G401 (cell line): ENCODE measurements at places on chromosomes 16 and 17.

DNA sequence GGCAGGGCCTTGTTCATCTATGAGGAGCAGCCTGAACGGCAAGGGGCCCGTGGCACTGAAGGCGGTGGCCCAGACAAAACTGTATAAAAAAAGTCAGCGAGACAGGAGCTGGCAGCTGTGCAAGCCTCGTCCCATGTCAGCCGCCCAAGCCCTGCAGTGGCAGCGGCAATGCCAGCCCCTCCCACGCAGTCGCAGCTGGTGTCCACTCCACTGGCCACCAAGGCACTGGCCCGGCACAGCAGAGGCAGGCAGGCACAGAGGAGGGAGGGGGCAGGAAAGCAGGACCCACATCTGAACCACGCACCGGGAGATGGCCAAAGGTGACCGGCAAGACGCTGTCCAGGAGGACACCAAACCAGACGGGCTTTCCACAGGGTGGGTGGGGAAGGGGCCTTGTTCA lies 15.9 kb upstream of the C16orf95 start:
- DNase-seq, result peak; percentile 43

DNA sequence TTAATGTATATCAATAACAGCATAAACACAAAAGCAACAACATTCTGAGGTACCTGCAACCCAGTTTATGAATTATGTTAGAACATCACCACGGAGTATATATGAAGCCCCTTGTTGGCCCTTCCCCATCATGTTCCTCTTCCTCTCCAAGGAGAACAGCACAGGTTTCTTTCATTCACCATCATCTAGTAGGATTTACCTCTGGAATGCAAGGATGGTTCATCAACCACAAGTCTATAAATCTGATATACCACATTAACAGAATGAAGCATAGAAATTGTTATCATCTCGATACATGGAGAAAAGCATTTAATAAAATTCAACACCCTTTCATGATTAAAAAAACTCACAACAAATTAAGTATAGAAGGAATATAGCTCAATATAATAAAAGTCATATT lies 6.2 kb upstream of the PRSS54 start:
- no peak for DNase-seq

- no peak for DNase-seq
Observed at GRCh38 chr16:5621826-5622225, 524.2 kb upstream of the EEF2KMT start.

DNA sequence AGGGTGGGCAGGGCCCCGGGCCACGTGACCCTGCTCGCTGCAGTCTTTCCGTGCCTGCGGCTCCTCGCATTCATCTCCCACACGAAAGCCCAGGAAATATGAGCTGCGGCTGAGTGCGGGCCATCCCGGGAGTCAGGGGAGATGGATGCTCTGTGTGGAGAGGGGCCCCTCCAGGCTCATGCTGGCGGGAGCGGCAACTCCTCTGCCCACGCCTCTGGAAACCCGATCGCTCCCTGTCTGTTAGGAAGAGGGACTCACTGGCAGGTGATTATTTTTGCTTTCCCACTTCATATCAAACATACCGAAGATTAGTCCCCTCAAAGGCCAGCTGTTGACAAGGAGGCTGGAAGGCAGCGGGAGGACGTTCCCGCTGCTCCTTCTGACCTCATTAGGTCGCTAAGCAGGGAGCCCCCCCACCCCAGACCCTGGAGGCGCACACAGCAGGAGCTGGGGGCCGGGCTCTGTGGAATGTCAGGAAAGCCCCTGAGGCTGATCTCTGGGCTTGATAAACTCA lies 228.5 kb downstream of the FOXL1 start:
- no peak for DNase-seq
